ENCODE measurements at places on chromosomes 2 and 18.
A peak's percentile ranks its signal among the peaks of the same experiment; 100 is the strongest.

DNA sequence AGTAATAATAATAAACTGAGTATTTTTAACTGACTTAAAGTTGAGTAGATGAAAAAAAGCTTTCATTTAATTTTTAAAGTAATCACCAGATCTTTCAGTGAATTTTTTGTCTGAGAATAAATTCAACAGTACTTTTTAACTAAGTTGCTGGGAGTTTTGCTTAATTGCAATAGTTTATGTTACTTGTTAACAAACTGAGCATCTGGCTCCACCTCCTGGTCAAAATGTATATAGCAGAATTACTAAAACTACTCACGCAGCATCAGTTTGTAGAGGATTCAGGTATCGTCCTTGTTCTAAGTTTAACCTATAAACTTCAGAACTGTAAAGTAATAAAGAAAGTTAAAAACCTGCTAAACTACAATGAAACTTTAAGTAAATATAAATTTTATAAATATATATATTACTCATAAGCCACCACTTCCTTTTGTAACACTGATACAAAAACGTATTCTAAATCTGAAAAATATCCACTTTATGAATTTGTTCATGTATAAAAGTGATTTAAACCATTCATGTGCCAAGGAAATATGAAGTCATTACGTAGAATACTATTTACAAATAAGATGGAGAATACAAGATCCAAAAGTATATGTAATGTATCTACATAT, 21.3 kb downstream of the NOL10 start:
- DNase-seq = no peak

DNA sequence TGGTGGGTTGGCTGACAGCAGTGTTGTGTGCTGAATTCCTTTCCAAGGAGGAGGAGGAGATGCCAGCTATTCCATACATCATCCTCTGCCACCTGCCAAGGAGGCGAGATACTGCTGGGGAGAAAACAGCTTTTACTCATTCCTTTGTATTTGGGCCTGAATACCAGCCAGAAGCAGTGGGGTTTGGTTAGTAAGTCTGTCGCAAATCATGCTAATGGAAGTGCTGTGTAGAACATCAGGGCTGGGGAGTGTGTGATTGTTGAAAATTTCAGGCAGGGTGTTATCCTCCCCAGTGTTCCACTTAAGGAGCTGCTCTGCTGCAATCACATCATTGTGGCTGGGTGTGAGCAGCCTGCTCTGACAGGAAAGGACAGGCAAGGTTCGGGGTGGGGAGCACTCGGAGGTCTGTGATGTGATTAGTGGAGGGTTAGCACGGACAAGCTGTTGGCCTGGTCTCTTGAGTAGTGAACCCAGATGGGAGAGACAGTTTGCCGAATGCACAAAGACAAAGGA, 128.2 kb upstream of the DLX2 start:
- no peak for DNase-seq

DNA sequence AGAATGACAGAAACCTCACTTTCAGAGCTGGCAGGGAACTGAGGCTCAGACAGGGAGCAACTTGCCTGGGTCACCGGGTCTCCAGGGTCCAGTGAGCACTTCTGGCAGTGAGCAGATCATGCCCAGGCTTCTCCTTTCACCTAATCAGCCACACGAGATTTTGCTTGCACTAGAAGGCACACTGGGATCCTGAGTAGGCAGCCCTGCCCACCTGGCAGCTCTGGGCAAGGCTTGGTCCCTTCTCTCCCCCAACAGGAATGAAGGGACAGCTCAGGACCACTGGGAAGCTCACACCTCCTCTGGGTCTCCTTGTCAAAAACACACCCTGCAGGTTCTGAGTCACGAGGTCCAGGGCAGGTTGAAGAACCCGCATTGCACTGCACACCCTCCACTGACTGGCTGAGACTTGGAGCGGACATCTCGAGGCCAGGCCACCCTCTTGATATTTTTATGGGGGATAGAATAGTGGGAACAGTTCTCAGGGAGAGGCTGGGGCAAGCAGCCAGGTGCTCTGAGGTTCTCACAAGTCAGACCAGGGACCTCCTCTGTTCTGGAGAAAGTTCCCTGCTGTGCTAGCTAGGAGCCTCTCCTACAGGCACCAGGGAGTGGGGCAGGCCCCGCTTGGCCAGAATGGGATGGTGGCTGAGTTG, 5.7 kb downstream of the MAL start:
- DNase-seq = no peak

DNA sequence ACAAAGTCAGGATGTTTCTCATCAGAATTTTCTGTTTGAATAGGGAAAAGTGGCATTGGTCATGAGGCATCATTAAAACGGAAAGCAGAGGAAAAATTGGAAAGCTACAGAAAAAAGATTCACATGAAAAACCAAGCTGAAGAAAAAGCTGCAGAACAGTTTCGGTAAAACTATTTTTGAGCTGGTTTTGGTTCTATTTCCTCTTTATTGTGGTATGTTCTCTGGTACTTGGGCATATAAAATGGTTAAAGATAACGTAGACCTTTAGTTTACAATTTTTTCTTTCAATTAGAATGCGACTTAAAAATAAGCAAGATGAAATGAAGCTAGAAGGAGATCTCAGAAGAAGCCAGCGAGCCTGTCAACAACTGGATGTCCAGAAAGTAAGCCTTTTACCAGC, 7.6 kb downstream of the GPATCH11 start:
- no peak for DNase-seq

- DNase-seq = no peak
Observed at GRCh38 chr18:11969904-11970835, 11.1 kb upstream of the IMPA2 start.

DNA sequence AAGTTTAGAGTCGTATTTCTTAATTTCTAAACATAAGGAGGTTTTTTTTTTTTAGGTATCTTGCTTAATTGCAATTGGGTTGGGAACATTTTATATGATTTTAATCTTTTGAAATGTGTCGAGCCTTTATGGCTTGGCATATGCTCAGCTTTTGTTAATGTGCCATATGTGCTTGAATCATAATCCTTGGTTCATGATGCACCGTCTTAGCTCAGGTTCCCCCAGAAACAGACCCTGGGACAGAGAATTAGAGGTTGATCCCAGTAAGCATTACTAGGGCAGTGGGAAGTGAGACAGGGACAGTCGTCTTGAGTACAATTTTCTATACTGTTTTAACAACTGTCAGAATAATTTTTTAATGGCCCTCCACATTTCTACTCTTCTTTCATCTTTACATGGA, 9.3 kb downstream of the CHCHD5 start:
- DNase-seq = no peak

- no peak for DNase-seq
Observed at GRCh38 chr18:48314690-48315089, 94.5 kb downstream of the ZBTB7C start.

DNA sequence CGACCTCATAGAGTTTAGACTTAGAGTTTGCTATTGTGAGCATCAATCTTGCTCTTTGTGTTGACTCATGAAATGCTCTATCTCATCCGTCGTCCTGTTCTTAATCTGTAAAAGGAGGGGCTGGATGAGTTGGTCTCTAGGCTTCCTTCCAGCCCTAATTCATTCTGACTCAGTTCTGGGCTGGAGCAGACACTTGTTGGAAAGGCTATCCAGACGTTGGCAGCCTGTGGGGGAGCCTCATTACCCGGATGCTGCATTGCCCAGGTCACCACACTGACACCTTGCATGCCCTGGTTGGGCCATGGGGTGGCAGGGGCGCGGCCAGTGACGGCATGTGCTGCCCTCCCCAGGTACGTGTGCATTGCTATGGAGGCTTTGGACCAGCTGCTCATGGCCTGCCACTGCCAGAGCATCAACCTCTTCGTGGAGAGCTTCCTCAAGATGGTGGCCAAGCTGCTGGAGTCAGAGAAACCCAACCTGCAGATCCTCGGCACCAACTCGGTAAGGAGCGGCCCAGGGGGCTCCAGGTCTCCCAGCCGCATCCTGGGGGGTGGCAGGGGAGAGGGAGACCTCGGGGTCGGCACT, 61.5 kb downstream of the EFR3B start:
- DNase-seq = peak; percentile 85

GRCh38 chr2:197075281-197075680, 148.8 kb upstream of the PGAP1 start:
- DNase-seq = no peak

DNA sequence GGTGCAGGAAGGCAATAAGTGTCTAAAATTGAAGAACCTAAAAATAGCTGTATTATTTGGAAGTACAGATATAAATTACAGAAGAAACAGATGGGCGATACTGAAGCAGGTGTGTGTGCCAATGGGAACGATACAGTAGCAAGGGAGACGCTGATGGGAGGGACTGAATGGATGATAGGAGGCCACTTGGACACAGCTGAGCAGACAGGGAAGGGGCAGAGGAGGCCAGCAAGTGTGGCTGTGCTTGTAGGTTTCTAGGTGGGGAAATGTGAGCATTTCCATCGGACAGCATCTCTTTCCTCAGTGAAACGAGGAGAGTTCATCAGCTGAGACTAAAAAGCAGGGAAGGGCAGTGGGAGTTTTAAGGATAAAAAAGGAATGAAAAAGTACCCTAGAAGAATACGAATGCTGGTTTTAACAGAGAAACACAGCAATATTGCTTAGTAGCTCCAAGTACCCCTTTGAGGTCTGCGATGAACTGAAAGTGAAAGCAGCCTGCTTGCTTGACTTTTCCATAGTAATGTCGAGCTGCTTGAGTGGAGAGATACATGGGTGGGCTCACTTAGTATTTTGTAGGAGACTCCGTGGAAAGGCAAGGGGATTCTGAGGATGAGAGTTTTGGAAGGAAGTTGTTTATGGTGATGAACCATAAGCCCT, 91.7 kb upstream of the EPC2 start:
- DNase-seq = no peak

DNA sequence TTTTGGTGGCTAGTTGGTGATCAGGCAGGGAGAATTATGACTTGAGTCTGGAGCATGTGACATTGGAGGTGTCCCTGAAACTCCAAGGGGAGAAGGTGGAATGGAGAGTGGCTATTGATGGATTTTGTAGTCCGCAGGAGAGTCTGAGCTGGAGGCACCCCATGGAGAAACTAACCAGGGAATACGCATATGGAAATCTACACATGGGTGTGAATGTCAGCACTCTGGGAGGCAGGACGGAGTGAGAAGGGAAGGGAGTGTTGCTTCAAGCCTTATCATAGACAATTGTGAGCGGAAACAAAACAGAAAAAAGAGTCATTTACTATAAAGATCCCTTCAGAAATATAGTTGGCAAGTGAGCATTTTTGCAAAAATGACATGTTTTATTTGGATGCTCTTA, 667 bp upstream of the SCYGR4 start:
- no peak for DNase-seq

DNA sequence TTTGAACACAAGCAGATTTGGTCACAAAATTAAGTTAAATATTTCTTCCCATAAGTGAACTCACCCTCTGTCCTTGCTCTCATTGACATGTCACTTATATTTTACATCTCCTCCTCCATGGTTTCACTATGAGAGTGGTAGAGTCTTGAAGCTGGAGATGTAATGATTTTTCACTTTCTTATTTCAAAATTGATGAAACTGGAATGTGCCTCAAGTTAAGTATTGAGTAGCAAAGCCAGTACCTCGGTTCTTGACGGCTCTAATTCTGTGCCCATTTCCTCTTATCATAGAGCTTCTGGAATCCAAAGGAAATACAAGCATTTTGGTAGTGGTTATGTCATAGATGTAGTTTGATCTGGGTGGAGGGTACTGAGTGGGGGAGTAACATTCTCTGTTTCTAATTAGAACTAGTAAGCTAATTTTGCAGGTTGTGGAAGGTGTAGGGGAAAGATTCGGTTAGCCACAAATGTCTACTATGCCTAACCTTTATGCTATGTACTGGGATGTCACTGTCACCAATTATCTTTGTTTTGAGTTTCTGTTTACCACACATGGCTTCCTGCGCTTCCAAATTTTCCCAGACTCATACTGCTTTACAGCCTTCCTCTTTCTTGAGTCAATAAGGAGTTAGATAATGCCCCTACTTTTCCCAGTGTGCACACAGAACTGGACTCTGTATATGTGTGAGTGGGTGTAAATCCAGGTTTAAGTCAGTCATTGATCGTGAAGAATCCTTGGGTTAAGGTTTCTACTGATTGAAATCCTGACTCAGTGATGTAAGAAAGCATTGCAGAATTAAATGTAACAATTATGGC, 96.8 kb downstream of the DIS3L2 start:
- DNase-seq = no peak

GRCh38 chr2:26529406-26530239, 51.7 kb upstream of the OTOF start:
- no peak for DNase-seq

DNA sequence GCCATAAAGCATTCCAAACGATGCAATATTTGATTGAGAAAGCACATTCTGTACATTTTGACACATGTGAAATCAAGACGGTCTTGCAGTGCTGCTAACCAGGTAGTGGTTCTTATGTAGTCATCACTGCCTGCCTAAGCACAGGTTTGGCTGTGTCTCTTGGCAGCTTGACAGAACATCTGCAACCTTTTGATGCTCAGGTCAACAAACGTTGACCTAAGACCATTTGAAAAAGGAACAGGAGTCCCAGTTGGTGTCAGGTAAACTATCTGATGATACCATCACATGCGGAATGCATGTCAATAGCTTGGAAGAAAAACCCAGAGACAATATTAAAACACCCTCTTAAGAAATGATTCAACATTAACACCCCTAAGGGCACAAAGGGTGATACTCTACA, 80.7 kb downstream of the L3MBTL4 start:
- DNase-seq = no peak

DNA sequence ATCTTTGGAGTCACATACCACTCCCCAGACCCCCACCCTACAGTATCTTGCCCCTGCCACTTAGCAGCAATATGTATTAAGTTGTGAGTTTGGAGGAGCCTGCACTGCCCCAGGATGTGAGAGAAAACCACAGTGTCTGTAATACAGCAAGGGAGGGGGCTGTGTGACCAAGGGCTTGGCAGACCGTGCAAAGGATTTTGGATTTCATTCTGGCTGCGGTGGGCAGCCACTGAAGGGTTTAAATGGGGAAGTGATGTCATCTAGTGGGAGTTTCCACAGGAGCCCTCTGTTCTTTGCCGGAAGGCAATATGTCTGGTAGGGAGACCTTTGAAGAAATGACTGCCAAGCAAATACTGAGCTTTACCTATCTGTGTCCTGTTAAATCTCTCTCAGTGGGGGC, 202.4 kb downstream of the FHOD3 start:
- DNase-seq = no peak

DNA sequence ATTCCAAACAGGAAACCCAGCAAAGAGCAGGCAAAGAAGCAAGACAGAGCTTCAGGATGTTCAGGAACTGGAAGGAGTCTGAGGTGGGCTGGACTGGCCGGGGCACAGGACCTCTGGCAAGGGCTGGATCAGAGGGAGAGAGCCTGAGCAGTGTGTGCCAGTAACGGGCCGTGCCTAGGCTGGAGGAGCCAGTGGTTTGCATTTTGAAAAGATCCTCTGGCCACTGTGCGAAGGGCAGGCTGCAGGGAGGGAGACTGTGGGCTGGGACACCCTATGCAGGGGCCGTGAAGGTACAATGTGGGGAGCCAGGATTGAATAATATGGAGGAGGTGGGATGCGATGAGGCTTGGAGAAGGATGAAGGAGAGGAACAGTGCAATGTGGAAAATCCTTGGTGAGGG, 6.2 kb upstream of the SDC1 start:
- no peak for DNase-seq

DNA sequence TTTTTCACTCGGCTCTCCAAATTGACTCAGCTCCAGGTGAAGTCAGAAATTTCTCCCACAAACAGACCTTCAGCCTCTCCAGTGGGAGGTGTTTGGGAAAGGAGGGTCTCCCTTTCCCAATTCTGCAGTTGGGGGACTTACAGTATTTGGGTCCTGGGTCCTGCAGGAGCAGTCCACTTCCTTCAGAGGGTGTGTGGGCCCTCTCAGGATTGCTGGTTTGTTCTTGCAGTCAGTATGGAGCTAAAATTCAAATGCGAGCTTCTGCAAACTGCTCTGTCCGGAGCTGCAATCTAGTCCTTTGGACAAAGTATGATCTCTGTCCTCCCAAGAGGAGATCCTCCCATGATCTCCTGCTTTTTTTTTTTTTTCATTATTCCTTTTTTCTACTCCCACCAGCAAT, 87.9 kb upstream of the MSTN start:
- DNase-seq = no peak
